ENCODE measurements at places on chromosomes 1 and 21.
A peak's percentile ranks its signal among the peaks of the same experiment; 100 is the strongest.

GRCh38 chr1:48772211-48772610 lies 4.5 kb downstream of the BEND5 start:
- DNase-seq: no peak

- no peak for DNase-seq
Observed at GRCh38 chr1:22031214-22031962, 21.1 kb upstream of the CDC42 start.

- no peak for DNase-seq
Observed at GRCh38 chr1:145959957-145960467, 2.2 kb upstream of the LIX1L start.

- DNase-seq: peak; percentile 54
Observed at GRCh38 chr1:236489710-236490377, 33.9 kb upstream of the LGALS8 start.

- DNase-seq: no peak
Observed at GRCh38 chr1:226937940-226938725, 2.0 kb upstream of the COQ8A start.

GRCh38 chr1:3685906-3686305 lies 33.6 kb downstream of the TP73 start:
- no peak for DNase-seq

GRCh38 chr1:221302810-221303209 lies 423.6 kb downstream of the HLX start:
- DNase-seq: no peak

GRCh38 chr1:164579381-164579780 lies 20.4 kb downstream of the PBX1 start:
- DNase-seq: no peak

- peak; percentile 57 for DNase-seq
Observed at GRCh38 chr1:200161801-200162200, 134.3 kb downstream of the NR5A2 start.

DNA sequence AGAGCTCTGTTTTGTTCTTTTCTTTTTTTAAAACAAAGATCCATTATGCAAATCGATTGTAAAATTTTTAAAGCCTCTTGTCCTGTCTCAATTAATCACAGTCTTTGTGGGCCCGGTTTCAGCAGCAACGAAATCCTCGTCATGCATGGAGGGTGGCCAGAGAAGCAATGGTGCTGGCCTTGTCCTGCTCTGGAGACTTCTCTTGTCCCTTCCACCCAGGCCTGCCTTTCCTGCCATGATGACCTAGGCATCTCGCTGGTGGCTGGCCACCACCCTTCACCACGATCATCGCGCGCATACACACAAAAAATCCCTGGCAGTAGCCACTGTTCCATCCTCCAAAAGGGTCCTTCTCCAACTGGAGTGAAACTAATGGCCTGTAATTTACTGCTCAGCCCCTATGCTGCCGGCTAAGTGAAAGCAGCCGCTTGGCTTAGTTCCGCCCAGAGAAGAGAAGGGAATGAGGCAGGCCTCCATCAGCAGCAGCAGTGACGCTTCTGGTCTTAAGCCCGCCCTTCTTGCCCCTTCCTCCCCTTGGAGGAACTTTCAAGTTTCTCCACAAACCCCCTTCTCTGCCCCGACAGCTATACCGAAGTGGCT lies 309.5 kb downstream of the NPHP4 start:
- no peak for DNase-seq

GRCh38 chr1:9078752-9079500 lies 9.5 kb upstream of the SLC2A5 start:
- DNase-seq: no peak
